ENCODE measurements at places on chromosomes 2 and 18.

DNA sequence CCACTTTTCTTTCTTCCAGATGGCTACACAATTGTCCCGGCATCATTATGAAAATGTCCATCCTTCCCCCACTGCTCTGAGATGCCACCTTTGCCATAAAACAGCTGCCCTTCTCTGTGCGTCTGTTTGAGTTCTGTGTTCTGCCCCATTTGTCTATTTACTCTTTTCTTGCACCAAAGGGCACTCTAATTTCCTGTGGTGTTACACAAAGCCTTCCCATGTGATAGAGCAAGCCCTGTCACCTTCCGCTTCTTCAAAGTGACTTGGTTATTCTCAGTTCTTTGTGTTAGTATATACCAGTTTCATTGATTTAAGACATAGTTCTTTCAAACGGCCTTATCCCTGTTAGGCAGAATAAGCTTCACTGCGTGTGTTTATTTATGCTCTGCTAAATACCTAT is 84.1 kb downstream of the FBXO15 start:
- DNase-seq: no peak

DNA sequence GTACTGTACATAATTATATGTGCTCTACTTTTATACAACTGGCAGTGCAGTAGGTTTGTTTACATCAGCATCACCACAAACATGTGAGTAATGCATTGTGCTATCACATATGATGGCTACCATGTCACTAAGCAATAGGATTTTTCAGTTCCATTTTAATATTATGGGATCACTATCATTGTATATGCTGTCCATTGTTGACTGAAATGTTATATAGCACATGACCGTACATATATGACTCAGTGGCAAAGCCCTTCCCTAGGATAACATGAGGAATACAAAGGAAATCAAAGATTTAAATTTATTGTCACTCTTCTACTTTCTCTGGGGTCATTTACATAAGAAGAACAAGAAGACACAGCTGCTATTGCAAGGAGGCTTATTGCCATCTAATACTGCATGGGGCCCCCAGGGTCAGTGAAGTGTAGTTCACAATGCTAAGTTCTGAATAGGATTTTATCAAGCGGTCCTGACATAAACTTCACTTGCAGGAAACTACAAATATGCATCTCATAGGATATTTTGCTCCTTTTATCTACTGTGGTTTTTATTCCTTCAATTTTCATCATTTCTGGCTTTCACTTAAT is 21.8 kb downstream of the PDE1A start:
- DNase-seq: no peak

DNA sequence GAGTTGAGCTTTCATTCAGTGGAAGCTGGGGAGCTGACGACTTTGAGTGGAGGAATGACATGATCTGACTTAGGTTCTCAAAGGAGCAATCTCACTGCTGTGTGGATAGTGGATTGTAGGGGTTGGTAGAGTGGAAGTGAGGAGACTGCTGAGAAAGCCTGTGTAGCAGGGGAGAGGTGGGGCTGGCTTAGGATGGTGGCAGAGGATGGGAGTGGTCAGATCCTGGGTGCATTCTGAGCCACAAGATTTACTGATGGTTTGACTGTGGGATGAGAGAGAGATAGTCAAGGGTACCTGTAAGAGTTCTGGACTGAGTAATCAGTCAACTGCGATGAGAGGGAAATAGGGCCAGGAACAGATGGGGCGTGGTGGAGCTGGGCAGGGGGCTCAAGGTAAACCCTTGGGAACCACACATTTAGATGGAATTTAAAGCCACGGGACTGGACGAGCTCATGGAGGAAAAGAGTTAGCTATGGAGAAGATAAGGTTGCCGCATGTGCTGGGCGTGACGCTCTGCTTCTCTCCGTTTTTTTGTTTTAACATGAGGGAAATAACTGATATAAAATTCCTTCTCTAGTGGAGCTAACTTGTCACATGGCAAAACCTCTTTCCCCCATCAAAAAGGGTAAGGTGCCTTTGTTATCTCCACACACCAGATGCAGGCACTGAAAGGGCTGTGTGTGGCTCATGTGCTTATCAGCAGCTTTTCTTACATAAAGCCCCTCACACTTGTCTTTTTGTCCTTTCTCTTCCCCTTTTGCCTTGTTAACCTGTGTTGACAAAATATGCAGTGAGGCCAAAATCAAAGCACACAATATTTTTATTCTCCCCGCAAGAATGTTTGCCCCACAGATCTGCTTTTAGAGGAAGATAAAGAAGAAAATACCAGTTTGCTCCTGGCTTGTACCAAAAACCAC is 379.8 kb downstream of the TSN start:
- no peak for DNase-seq

DNA sequence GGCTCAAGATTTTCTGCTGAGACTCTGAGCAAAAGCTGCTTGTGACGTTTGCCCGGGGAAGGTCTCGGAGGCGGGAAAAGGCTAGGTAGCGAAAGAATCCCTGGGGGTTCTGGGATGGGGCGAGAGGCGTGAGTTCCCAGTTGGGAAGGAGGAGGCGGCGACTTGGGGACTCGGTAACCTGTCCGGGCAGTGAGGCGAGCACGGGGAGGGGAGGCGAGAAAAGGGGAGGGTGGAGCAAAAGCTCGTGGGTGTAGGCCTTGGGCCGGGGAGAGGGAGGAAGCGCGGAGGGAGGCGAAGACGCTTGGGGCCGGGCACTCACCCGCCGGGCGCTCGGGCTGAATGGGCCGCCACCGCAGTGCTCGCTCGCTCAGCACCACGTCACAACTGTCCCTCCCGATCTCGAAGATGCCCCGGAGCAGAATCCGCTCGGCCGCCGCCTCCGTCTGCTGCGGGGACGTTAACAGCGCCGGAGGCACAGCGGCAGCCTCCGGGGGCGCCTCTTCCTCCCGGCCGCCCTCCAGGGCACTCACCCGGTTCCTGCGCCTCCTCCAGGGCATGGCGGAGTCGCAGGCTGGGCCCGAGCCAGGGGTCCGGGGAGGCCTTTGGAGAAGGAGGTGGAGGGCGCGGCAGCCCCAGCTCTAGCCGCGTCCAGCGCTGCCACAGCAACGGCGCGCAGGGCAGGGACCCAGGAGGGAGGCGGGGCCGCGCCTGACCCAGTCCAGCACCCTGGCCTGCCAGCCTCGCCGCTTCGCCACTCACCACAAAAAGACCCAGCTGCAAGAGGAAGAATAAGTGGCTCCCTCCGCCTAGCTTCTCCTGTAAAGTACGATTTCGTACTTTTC is at the start of gene CERKL:
TSS of gene CERKL (minus strand) at position 656 of the 842 bp plus-strand sequence. CDS start at position 557, 99 bp downstream.
- DNase-seq: no peak

DNA sequence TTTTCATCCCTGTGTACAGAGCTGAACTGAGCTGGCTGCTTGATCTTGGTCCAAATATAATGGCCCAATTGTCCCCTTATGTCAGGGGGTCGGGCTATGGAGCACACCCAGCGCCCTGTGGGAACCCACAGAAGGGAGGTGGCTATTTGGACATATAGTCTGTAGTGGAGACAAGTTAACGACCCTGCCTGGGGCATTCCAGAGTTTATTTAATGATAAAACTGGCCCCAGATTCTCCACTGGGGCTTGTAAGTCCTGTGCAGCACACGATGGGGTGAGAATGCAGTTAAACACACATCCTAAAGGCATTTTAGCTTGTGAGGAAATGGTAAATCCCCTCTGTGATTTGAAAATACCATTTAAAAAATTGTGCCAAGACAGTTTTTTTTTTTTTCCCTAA is 72.9 kb downstream of the QPCT start:
- DNase-seq: no peak

DNA sequence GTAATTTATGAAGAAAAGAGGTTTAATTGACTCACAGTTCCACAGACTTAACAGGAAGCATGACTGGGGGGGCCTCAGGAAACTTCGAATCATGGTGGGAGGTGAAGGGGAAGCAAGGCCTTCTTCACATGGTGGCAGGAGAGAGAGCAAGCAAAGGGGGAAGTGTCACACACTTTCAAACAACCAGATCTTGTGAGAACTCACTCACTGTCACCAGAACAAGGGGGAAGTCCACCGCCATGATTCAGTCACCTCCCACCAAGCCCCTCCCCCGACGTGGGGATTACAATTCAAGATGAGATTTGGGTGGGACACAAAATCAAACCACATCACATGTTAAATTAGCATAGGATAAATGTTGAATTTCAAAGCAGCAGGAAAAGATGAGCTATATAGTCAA is 56.2 kb downstream of the STRADB start:
- no peak for DNase-seq

DNA sequence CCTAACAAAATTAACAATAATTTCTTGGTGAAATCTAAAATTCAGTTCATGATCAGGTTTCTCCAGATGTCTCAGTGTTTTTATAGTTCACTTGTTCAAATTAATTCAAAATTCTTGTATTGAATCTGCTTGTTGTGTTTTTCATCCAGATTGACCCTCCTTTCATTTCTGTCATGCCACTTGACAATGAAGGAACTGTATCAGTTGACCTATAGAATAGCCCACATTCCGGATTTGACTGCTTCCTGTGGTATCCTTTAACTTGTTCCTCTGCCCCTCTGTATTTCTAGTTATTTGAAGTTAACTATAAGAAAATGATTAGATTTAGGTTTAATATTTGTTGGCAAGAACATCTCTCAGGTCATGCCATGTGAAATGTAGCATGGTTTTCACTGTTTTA is 53.3 kb downstream of the TWSG1 start:
- no peak for DNase-seq

GRCh38 chr2:94984964-94985575 is 40.4 kb upstream of the MAL start:
- DNase-seq: no peak

DNA sequence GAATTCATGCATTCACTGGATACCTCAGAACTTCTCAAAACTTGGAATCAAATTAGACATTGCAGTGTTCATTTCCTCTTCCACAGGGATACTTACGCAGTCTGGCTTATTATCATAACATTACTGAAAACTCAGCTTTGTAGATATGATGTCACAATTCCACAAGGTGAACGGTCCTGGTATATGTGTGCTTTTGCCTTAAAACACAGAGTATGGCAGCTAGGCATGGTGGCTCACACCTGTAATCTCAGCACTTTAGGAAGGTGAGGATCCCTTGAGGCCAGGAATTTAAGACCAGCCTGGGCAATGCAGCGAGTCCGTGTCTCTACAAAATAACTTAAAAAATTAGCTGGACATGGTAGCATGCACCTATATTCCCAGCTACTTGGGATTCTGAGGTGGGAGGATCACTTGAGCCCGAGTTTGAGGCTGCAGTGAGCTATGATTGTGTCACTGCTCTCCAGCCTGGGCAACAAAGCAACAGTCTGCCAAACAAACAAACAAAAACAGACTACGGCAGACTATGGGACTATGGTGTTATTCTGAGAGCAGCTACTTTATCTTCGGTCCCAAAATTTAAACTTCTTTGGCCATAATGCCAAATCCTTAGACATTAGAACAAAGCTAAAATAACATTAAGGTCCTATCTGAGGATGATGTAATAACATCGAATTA is 1191.9 kb upstream of the SLC39A10 start:
- DNase-seq: no peak

- no peak for DNase-seq
Observed at GRCh38 chr2:20443276-20443920, 3.5 kb upstream of the RHOB start.

- no peak for DNase-seq
Observed at GRCh38 chr18:45688833-45689232, 35.1 kb upstream of the SLC14A1 start.

DNA sequence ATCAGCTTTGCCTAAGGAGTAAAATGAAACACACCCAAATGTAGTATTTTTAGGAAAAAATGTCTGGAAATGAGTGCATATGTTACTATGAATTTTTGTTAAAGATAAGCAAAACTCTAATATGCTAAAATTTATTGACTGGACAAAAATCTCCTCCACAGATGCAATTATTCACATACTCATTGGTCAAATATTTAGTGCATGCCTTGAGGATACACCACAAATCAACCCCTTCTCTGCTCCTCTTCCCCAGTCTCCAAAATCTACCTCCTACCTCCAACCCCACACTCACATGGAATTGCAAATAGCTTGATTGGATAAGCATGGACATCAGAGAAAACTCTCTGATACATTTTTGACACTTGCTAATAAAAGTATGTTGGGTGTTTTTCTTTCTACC is 95.6 kb upstream of the CDC42EP3 start:
- no peak for DNase-seq

DNA sequence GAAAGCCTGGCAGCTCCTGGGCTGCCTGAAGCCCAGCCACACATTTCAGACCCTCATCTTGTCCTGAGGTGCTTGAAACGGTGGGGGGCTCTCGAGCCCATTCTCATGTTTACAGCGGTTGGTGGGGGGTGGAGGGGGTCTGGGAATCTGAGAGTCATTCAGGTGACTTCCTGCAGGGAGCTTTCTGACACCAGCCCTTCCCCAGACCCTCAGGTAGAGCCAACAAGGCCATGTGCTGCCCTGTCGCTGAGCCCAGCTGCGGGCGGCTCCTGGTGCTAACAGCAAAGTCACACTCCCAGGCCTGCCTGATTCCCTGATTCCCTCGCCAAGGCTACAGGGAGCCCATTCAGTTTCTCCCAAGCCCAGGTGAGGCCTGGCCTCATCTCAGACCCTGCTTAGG is 324.9 kb upstream of the MEX3C start:
- no peak for DNase-seq

DNA sequence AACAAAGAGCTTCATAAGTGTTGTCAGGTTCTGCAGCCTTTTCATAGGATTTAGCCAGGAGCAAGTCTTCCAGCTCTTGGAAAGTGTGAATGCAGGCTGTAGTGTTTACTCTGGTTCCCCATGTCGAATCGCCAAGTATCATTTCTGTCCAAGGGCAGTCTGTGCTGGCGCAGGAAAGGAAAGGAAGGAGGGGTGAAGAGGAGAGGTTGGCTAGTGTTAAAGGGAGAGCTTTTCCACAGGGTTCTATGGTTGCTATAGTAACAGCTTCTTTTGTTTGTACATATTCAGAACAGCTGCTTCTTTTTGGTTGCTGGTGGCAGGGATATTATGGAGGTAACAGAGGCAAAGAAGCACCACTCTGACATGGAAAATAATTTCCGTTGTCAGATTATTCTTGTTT is 69.9 kb downstream of the KCNH7 start:
- DNase-seq: no peak

- DNase-seq: no peak
Observed at GRCh38 chr2:25672494-25673299, 680 bp downstream of the DTNB start.

GRCh38 chr2:154670083-154670482 is 28.4 kb upstream of the KCNJ3 start:
- no peak for DNase-seq

DNA sequence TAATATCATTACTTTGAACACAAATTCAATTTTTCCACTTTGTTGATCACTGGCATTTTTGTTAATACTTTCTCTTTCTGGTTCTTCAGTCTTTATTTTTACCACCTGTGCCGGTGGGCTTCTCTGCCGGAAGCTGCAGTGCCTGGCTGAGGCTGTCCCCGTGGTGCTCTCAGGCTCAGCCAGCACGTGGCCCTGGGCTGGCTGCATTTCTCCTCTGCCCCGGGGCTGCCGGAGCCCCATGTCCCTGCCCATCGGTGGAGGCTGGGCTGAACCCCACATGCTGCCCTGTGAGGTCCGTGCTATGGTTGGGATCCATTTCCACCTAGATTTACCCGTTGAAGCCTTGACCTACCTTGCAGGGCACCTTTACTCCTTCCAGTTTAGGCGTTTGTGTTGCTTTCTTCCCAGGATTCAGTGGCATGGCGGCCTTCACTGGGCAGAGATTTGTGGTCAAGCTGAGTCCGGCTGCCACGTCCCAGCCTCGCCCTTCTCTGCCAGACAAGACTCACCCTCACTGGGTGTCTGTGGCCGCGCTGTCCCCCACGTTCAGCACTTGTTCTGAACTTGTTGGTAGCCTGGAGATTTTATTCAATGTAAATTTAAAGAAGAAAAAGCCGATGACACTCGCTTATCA is 12.8 kb upstream of the TMEM18 start:
- DNase-seq: no peak
